ENCODE measurements at places on chromosomes 7 and 10.

DNA sequence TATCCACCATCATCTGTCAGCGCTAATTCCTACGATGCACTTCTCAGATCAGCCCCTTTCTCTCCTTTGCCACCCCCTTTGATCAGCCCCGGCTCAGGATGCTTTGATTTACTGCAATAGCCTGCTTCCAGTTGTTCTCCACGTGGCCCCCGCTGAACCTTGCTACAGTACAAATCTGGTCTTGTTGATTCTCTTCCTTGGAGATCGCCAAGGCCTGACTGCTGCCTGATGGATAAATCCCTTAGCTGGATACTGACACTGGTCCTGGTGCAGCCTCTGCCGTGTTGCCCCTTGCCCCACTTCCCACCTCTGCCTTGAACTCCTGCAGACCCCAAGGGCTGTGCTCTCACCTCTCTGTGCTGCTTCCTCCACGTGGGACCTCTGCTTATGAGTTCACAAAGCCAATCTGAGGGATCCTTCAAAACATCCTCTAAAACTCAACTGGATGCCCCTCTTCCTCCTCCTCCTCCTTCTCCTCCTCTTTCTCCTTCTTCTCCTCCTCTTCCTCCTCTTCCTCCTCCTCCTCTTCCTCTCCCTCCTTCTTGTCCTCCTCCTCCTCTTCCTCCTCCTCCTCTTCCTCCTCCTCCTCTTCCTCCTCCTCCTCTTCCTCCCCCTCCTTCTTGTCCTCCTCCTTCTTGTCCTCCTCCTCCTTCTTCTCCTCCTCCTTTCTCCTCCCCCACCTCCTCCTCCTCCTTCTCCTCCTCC is 15.3 kb downstream of the PLXNA4 start:
- no peak for DNase-seq

- no peak for DNase-seq
Measured at GRCh38 chr10:116385994-116386809, 41.4 kb upstream of the PNLIPRP3 start.

- no peak for DNase-seq
Measured at GRCh38 chr7:148921806-148922205, 37.7 kb upstream of the EZH2 start.

DNA sequence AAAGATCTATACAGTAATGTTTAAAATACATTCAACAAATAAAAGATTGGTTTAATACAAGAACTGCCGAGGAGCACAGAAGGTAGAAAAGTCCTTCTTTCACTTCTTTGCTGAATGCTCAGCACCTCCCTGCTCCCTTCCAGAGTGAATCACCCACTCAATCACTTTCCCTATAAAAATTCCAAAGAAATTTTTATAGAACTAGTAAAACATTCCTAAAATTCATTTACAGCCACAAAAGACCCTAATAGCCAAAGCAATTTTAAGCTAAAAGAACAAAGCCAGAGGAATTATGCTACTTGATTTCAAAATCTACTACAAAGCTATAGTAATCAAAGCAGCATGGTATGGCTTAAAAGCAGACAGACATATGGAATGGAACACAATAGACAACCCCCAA is 320.9 kb downstream of the PCLO start:
- DNase-seq = no peak

- no peak for DNase-seq
Measured at GRCh38 chr10:73920089-73920488, 9.2 kb downstream of the PLAU start.

DNA sequence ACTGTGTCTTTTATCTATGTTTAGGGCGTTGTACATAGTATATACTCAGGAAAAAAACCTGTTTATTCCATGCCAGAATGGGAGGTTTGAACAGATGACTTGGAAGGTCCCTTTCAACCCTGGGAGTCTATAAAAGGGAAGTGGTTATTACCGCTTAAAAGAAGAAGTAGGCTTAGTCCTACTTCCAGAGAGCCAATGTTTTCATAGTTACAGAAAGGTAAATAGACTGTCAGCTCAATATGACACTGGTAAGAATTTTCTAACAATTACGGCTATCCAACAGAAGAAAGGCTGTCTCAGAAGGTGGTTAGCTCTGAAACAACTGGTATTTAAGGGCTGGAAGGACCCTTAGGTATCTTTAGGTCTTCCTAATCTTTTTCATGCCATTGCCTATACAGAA is 1.1 kb upstream of the TFAM start:
- no peak for DNase-seq

DNA sequence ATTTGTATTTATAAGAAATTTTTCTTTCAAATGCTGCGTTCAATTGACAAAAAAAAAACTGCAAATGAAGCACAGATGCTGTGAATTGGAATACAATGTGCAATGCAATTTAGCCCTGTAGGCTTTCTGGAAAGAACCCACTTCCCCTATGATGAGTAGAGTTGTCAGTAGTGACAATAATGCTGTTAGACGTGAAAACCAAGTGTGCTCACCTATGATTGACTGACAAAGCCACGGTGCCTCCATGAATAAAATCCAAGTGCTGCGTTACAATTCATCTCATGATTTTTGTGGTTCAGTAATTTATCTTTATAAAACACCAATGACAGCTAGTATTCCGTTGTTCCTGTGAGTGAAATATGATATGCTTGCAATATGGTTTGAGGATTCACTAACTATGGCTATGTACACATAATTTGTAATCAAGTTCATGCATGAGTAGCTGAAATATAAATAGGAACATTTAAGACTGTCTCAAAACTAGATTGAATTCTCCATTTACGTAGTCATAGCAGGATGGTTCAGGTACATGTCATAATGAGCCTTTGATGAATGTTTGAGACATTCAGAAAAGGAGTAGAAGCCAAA is 1160.3 kb downstream of the CNTNAP2 start:
- DNase-seq = no peak

DNA sequence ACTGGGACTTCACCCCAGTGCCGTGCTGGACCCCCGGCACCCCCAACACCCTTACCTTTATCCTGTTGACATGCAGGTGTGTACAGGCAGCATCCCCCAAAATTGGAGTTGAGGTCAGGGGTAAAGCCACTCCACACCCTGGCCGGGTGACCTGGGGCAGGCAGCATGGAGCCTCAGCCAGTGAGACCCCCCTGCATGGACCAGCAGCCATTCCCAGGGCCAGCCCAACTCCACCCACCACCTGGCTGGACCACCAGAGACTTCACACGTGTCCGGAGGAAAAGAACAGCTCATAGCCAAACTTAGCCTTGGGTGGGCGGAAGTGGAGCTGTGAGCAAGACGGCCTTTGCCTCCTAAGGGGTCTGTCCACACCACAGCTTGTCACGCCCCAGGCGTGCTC is 413.0 kb upstream of the FOXK1 start:
- DNase-seq = no peak

GRCh38 chr7:159030490-159031134 is 114.1 kb downstream of the VIPR2 start:
- DNase-seq = no peak

DNA sequence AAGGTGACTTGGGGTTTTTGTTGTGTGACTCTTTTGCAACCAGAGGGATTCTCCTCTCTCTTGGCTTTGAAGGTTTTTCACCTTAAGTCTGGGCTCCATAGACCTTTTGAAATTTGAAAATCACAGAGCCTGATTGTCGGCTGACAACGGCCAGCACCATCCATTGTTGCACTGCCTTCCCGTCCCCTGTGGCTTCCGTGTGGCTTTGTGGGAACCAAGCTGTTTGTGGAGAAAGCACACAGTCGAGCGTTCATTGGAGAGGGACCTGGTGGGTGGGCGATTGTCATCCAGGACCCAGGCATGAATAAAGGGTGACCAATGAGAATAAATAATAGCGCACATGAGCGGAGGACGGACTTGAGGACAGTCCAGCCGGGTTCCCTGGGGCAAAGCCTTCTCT is 7.4 kb upstream of the RAMP3 start:
- no peak for DNase-seq

DNA sequence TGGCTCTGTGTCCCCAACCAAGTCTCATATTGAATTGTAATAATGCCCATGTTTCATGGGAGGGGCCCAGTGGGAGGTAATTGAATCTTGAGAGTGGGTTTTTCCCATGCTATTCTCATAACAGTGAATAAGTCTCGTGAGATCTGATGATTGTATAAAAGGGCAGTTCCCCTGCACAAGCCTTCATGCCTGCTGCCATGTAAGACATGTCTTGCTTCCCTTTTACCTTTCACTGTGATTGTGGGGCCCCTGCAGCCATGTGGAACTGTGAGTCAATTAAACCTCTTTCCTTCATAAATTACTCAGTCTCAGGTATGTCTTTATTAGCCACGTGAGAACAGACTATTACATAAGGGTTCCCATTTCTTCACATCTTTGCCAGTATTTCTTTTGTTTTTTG is 97.1 kb upstream of the CPXM2 start:
- no peak for DNase-seq
